Activated CD4-positive, alpha-beta T cell treated with anti-CD3 and anti-CD28 coated beads, Interleukin-2, amount 50 U/mL, for 1 hour (primary cell): ENCODE measurements at places on chromosomes 13 and 19.

- DNase-seq = no peak
Observed at GRCh38 chr13:109913936-109914510, 127.6 kb upstream of the IRS2 start.

GRCh38 chr19:39848392-39848791, 2.2 kb upstream of the FBL start:
- DNase-seq = no peak

- DNase-seq = peak; percentile 35
Observed at GRCh38 chr19:35236638-35237400, 8.3 kb upstream of the FAM187B start.

- no peak for DNase-seq
Observed at GRCh38 chr13:110261166-110262081, 45.5 kb downstream of the COL4A1 start.

DNA sequence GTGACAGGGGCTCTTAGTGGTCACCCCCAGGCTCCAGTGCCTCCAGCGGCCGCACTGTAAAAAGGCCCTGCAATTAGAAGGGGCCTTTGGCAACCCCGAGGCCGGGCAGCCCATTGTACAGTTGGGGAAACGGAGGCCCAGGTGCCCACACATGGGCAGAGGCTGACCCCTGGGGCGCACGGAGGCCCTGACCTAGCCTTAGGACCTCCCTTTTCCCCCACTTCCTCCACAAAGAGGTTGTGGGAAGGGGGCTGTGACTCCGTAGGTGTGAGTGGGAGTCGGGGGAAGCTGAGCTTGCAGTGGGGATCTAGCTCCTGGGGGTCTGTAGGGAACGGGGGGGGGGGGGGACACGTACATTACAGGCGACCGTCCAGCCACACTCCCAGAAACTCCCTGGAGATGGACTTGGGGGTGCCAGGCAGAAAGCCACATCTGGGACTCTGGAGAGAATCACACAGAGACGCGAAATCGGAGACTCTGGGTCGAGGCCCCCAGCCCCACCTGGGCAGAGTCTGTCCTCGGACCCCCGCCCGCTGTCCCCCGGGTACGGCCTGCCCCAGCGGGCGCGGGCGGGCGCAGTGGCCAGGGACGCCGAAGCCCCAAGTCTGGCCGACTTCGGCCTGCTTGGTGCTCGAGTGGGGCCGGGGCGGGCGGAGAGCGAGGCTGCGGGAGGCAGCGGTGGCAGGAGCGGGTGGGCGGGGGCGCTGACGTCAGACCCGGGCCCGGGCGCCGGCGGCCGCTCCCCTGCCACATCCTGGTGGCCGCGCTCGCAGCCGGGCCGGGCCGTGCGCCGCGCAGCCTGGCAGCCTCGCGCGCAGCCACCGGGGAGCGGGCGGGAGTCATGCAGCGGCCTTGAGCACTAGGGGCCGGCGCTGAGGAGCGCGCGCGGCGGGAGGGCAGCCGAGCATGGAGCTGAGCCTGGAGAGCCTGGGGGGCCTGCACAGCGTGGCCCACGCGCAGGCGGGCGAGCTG, at the start of gene ONECUT3:
Gene ONECUT3 (plus strand): TSS at position 750 of the 972 bp plus-strand sequence. CDS start 157 bp downstream, at position 907.
- DNase-seq = no peak

GRCh38 chr19:40932008-40932959, 50.3 kb upstream of the CYP2A7 start:
- no peak for DNase-seq

DNA sequence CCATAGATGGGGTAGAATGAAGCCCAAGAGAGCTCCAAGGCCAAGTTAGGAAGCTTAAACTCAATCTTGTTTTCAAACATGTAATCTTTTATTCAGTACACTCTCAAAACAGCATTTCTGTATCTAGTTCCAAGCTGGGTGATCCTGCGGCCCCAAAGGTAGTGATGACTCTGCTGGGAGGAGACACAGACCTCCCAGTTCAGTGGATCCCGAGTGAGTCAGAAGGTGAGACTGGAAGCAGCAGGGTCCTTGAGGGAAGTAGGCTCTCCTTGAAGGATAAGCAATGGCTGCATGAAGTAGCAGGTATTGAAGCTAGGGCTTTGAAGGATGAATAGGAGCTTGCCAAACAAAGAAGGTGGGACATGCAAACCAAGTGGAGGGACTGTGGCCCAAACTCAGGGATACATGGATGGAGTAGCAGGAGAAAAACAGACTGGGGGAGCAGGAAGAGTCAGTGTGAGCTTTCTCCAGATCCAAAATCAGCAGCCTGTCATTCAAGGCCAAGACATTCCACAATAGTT, 9.6 kb downstream of the TINCR start:
- DNase-seq = no peak
